Stimulated activated CD4-positive, alpha-beta T cell treated with anti-CD3 and anti-CD28 coated beads, TNF-alpha, amount 100 ng/mL, for 1 hour (primary cell): ENCODE measurements at places on chromosomes 1 and 21.

- DNase-seq = no peak
These were observed 209.2 kb downstream of the ZNF326 start for GRCh38 chr1:90204023-90204590.

DNA sequence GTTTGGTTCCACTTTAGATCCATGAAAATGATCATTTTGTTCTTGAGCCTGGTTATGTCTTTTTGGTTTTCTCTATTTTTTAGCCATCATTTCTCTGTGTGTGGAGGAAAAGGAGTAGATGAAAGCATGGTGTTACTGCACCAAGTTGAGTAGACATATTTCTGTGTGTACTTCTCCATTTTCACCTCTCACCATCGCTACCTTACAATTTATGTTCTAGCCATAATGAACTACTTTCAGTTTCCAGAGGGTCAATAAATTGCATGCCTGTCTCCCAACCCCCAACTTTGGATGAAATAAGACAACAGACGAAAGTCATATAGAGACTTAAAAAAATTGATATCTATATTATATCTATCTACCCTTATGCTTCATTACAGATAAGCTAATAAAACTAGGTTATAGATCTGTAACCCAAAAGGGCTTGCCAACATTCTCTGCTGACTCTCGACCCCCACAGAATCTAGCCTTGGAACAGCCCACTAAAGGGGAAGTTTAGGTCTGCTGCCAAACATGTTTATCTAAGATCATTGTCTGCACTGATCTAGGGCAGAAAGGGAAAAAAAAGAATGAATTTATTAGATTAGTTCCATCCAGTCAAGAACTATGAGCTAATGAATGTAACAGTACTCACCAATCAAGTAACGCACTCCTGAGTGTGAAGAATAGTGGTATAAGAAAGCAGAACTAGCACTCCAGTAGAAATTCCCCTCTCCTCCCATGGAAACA lies 7.5 kb upstream of the MAN1A2 start:
- DNase-seq = no peak

GRCh38 chr1:99503276-99503747 lies 142.6 kb upstream of the PALMD start:
- no peak for DNase-seq

GRCh38 chr1:245212221-245212710 lies 57.5 kb downstream of the KIF26B start:
- DNase-seq = no peak
